ENCODE measurements at places on chromosomes 11 and 22.

DNA sequence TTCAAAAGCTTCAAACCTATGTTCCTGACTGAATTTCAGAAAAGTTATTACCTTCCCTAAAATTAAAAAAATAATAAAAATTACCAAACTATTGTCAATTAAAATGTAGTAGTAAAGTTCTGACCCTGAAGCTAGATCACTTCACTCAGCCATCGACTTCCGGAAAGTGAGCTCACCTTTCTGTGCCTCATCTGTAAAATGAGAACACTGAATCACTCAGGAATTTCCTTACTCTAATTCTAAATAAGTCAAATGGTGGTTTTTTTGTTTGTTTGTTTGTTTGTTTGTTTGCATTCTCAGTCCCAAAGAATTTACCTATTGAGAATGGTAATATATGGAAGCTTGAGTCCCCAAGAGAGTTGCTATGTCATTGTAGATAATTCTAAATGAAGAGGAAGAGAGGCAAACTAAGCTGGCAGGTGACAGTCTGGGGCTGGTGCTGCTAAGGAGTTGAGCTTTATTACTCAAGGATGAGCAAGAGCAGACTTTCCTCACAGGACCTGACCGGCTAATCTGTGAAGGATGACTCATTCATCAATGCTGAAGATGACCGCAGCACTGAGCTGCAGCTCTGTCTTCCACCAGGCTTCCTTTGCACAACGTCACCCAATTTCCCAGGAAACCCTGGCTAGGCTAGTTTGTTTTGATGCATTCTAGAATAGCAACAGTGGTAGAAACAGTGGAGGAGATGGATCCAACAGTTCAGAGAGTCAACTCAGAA, 248.8 kb downstream of the RAB38 start:
- DNase-seq, result no peak

GRCh38 chr22:49119551-49119952, 708.1 kb downstream of the BRD1 start:
- no peak for DNase-seq

- DNase-seq, result no peak
These were observed 124.9 kb downstream of the MRTFA start for GRCh38 chr22:40511604-40512003.

DNA sequence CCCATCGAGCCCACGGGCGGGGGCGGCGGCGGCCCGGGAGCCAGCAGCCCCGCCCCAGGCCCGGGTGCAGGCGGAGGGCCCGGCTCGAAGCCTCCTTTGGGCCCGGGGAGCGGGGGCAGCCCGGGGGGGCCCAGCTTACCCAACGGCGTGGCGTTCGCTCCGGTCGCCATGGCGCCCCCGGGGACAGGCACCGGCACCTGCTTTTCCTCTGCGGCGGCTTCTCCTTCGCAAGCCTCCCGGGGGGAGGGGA, 194 bp downstream of the SF1 start:
- DNase-seq, result no peak

Data from inflammatory macrophage (primary cell).